ENCODE measurements at places on chromosomes 7 and 10. TPM values are rescaled to one million over a fixed set of nuclear protein-coding genes. Genes with fewer than 3 reads are reported as not detected.

ATP5F1C gene
- total RNA-seq = 130 TPM

SLC26A5 gene
- not detected for total RNA-seq

OR2A5 gene
- not detected for total RNA-seq

IKZF1 gene
- total RNA-seq = 388 TPM

CRYGN gene
- not detected for total RNA-seq

NPTX2 gene
- total RNA-seq = not detected

LRGUK gene
- total RNA-seq = 0.43 TPM

PHTF2 gene
- total RNA-seq = 30.1 TPM

CALHM3 gene
- not detected for total RNA-seq

ZNF365 gene
- total RNA-seq = 0.24 TPM

TCERG1L gene
- total RNA-seq = 0.11 TPM

GARIN1A gene
- total RNA-seq = 2.4 TPM

PNLIP gene
- total RNA-seq = not detected

FBXL13 gene
- 1.9 TPM for total RNA-seq

FZD1 gene
- 3.4 TPM for total RNA-seq

ITPRID1 gene
- not detected for total RNA-seq

CCDC172 gene
- not detected for total RNA-seq

MOGAT3 gene
- not detected for total RNA-seq

DOCK1 gene
- total RNA-seq = 0.27 TPM

DENND2A gene
- total RNA-seq = not detected

All from naive thymus-derived CD4-positive, alpha-beta T cell (primary cell).